Germinal center (tissue), 1 donor: ENCODE measurements at places on chromosomes 11 and 22.

- DNase-seq: no peak
These were observed 17.2 kb downstream of the P2RY2 start for GRCh38 chr11:73235236-73235786.

DNA sequence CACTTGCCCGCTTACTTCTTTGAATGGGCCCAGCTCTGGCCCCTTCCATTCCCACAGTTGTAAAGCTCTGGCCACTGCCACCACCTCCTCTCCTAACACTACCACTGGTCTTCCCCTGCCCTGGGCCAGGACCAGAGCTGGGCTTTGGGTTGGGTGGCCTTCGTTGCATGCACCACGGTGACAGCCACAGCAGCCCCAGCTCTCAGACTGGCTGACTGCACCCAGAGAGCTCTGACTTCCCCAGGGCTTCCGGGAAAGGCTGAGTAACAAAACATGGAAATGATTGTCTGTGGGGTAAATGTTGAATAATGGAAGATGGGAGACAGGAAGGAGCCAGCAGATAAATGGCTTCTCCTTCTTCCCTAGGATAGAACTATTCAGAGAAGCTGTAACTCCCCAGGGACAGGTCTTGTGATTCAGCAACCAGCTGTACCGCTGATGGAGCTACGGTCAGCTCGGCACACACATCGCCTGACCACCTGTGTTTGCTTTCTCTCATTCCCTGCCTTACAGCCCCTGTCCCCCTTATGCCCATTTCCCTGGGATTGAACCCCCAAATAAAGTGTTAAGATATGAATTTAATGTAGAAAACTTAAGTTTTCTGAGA is 27.6 kb downstream of the SCN4B start:
- no peak for DNase-seq

DNA sequence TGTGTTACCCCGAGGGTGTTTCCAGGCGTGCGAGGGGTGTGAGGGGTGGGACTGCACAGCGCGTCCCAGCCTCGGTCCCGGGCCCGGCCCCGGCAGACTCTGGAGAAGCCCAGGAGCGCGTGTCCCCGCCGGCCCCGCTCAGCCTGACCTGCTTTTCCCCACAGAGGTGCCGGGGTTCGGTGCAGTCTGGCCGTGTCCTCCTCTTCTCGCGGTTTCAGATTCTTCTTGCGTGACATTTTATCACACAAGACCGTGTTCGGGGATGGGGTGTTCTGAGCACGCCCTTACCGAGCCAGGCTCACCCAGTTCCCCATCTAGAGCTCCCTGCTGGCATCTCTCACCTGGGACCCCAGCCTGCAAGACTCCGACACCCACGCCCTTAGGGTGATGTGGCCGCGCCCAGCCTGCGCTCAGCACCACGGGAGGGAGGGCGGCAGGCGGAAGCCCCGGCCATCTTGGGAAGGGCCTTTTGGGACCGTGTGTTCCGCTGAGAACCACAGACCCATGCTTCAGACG is 775.6 kb downstream of the BRD1 start:
- peak; percentile 41 for DNase-seq

GRCh38 chr11:104148706-104149105 is 15.2 kb downstream of the PDGFD start:
- DNase-seq: no peak

DNA sequence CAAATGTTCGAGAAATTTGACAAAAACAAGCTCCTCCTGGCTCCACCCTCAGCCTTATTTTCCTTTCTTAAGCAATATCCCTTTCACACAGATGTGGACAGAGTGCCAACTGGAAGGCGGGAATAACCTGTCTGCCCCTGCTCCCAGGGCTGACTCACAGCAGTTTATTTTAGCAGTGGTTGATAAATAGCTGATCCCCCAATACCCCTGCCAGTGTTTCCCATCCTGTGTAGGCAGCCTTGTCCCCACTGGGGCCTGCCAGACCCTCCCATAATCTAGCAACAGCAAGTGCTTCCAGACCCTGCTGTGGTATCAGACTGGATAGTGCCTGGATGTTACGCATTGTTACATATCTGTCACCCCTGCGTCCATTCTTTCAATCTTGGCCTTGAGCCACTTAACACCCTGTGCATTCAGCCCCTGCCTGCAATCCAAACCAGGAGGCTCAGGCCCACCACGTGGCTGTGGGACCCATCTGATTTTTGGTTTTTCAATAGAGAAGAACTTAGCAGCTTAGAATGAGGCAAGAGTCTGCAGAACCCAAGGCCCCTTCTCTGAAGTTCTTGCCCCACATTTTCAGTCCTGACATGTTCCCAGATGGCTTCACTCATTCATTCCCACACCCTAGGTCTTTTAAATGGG is 53.7 kb downstream of the PARVA start:
- no peak for DNase-seq

GRCh38 chr11:96154802-96155520 is 188.0 kb downstream of the MAML2 start:
- DNase-seq: no peak

DNA sequence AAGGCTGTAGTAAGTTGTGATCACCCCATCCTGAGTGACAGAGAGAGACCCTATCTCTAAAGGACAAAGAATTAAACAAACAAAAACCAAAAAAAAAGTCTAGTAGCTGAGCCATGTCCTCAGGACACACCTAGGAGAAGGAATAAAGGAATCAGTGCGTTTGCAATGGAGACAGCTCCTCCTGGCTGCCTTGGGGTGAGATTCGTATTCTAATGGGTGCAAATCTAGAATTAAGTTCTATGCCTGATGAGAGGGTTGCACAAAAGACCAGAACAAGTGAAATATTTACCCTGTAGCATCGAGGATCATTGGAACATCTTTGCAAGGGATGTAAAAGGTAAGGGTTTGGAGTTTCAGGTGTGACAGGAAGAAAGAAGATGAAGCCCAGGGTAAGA is 70.3 kb upstream of the BMAL1 start:
- DNase-seq: no peak

DNA sequence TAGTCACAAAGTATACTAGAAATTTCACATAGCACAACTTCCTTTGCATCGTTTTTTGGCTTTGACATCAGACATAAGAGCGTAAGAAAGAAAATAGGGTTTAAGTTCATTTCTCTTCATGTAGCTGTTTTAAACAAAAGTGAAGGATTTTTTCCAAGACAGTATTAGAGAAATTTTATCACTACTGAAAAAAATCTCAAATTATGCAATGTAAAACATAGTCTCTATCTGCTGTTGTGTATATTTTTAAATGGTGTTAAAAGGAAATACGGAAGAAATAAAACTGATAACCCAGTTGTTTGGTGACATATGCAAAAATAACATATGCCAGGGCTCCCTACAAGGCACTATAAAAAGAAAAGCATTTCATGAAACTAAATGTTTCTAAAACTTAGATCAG is 1449.4 kb downstream of the LRRC4C start:
- no peak for DNase-seq

GRCh38 chr11:126104420-126104819 is 41.8 kb upstream of the CDON start:
- DNase-seq: no peak

DNA sequence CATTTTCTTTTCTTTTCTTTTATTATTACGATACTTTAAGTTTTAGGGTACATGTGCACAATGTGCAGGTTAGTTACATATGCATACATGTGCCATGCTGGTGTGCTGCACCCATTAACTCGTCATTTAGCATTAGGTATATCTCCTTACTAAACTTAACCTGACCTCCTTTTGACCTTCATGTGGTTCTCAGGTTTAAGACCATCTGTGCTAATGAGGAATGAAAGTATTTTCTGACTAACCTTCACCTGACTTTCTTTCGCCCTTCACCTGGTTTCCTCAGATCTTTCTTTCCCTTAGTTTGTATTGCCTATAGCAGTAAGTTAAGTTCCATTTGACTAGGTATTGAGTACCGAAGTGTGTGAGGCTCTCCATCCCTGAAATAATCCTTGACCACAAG is 6.5 kb downstream of the EXPH5 start:
- no peak for DNase-seq
